Stimulated activated CD8-positive, alpha-beta memory T cell treated with anti-CD3 and anti-CD28 coated beads, Interleukin-2, amount 100 ng/mL, for 48 hours (primary cell): ENCODE measurements at places on chromosomes 4 and X.

GRCh38 chr4:110347805-110348204 lies 128.2 kb upstream of the ENPEP start:
- no peak for DNase-seq

DNA sequence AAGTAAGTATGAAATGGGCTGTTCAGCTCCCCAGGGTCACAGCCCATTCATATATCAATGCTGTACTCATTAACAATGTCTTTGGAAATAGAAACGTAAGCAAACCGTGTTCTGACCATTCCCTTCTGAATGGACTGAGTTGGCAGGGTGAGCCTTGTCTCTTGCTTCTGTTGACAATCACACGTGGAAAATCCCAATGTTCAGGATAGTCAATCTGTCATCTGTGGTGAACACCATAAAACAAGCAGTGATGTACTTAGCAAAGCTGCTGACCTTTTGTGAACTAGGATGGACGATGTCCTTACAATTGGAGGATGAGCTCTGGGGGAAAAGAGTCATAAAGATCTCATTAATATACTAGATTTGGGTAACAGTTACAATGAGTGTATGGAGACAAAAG lies 109.6 kb upstream of the PAQR3 start:
- DNase-seq, result no peak

DNA sequence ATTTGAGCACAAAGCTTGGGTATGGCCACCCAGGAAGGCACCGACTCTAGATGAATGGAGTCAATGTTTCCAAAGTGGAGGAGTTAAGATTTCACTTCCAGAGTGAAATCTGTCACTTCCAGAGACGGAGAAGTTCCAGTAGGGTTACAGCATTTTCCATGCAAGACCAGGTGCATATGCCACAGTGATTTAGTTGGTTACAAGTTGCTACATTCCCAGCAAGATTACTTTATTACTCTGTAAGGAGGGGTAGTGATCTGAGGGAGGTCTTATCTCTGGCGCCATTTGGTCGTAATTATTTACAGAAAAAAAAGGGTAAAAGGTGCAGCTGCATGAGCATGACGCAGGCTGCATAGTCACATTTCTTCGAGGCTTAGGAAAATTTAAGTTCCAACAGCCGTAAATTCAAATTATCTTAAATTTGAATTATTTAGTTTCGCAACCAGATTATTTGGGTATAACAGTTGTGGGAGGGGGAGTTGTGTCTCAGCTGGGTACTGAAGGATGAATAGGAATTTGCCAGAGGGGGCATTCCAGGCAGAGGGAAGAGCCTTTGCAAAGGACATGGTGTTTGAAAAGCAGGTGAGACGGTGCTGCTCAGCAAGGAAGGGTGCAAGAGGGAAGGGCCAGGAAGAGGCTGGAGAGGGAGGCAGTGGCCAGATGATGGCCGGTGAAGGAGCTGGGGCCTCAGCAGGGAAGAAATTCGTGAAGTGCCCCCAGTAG lies 17.4 kb upstream of the AFAP1 start:
- no peak for DNase-seq

- no peak for DNase-seq
Measured at GRCh38 chrX:134764202-134764785, 106.0 kb upstream of the PLAC1 start.

- DNase-seq, result no peak
Measured at GRCh38 chr4:53507058-53507457, 84.2 kb downstream of the LNX1 start.

DNA sequence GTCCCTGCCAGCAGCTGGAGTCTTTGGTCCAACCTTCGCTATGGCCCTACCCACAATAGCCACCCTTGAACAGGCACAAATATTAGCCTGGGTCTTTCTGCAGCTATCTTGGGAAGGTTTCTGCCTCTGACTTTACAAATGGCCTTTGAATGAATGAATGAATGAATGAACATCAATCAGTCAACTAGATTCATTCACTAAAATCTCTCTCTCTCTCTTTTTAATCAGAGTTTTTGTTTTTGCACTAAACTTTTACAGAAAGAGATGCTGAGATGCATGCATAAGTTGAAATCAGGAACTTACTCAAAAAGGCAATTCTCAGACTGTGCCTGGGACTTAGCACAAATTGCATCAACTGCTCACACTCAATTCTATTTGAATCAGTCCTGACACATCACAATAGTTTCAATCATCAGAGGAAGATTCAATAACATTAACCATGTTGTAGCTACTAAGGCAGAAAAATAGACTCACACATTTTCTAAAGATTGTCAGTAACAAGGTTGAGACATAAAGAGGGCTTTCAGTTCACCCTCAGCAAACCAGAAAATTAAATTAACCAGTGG lies 55.0 kb downstream of the ANXA3 start:
- no peak for DNase-seq

GRCh38 chr4:77917075-77917474 lies 54.4 kb downstream of the MRPL1 start:
- DNase-seq, result no peak

GRCh38 chr4:130336585-130337217 lies 1240.7 kb downstream of the C4orf33 start:
- no peak for DNase-seq

DNA sequence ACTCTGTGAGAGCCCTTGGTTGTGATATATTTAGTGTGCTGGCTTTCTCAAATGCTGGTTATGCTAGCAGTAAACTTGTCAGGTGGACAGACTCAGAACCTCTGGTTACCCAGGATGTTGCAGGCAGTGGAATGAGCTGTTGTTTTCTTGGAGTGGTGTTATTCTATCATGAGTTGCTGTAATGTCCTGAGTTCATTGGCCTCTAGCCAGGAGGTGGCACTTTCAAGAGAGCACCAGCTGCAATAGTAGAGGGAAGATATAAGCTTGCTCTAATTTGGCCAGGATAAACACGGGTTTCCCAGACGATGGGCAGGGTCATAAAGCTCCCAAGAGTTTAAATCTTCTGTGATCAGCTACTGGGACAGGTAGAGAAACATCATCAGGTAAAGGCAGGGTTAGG lies 95.0 kb upstream of the UBQLN2 start:
- no peak for DNase-seq

GRCh38 chrX:39983715-39984114 lies 114.0 kb downstream of the BCOR start:
- no peak for DNase-seq

GRCh38 chr4:168411318-168412150 lies 68.8 kb downstream of the DDX60L start:
- DNase-seq, result no peak

DNA sequence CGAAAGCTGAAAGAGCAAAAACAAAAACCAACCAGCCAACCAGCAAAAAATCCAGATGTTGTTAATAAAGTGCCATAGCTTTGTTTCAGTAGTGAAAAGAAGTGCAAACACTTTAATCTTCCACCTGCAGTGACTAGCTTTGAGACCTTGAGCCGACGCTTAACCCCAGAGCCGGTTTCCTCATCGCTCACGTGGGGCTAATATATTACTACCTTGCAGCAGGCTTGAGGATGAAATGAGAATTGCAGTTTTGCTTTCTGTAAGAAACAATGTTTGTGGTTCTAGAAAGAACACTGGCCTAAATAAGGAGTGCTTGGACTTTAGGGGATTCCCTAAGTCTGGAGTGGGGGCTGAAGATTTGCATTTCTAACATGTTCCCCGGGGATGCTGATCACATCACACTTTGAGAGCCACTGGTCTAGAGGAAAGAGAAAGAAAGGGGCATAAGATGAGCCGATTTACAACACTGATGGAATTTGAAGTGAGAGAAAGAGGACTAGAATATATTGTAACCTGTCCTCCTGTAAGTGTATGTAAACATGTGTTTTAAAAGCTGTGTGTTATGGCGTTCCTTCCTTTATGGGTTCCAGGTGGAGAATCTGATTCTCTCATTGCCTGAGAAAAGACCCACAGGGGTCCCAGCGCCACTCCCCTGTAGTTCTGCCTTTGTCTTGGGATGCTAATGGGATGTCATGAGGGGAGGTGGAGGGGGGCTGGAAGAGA lies 1.4 kb downstream of the FGF2 start:
- DNase-seq, result no peak

DNA sequence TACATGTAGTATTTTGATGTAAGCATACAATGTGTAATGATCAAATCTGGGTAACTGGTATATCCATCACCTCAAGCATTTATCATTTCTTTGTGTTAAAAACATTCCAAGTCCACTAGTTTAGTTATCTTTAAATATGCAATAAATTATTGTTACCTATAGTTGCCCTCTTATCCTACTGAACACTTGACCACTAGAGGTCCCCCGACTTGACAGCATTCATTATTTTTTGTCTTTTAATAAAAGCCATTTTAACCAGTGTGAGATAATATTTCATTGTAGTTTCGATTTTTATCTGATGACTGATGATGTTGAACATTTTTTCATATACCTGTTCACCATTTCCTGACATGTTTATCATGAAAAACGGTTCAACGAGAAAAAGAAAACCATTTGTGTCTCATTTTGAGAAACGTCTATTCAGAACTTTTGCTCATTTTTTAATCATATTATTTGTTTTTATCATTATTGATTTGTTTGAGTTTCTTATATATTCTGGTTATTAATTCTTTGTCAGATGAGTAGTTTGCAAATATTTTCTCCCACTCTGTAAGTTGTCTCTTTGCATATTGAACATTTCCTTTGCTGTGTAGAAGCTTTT lies 199.0 kb upstream of the CXXC4 start:
- no peak for DNase-seq

- no peak for DNase-seq
Measured at GRCh38 chr4:68576272-68577125, at the start of gene UGT2B17. TSS of gene UGT2B17 (minus strand) at chr4:68576322. CDS start at chr4:68568484, 7,838 bp downstream.

DNA sequence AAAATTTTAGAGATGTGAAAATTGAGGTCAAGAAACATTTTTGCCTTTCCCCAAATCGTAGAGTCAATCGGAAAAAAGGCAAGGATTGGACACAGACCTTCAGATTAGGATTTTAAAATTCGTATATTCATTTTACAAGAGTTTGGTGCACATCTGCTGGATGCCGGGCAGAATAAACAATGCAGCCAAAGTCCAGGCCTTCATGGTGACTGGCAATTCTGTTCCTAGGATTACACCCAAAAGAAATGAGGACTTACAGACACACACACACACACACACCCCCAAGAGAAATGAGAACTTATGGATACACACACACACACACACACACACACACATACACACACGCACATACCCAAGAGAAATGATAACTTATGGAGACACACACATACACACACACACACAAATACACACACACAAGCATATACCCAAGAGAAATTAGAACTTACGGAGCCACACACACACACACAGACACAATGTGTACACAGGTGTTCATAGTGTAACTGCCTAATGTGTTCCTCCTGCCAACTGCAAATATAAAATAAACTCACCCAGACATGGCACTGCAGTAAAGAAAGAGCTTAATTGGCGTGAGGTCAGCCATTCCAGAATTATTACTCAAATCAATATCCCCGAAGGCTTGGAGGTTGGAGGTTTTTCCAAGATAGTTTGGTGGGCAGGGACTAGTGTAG lies 165.7 kb upstream of the STS start:
- no peak for DNase-seq

- no peak for DNase-seq
Measured at GRCh38 chr4:143199503-143199902, 14.8 kb downstream of the USP38 start.

GRCh38 chrX:16882169-16882568 lies 12.0 kb upstream of the RBBP7 start:
- DNase-seq, result no peak

DNA sequence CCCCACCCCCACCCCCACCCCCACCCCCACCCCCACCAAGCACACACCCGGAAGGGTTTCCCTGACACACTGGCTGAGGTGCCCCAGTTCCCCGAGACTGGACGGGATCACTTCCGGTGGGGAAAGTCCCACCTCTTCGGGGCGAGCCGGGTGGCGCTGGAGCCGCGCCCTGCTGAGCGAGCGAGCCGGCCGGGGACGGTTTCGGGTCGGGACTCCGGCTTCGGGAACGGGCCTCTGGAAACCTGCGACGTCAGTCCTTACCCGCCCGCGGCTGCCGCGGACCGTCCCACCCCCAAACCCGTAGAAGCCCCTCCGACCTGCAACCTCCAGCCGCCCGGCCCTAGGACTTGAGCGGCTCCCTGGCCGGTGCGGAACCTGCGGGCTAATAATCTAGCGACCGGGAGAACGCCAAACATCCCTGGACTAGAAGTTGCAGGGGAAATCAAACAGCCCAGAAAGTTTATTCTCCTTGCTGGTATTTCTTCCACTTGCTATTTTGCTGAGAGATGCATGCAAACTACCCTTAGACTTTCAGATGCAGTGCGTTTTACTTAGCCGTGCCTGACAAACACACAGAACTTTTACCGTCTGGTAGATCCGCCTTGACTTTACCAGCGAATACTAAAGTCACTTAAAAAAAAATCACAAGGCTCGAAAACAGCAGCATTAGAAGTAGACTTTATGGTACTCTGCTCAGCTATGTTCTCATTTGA lies 991 bp downstream of the RAP2C start:
- peak; percentile 63 for DNase-seq

DNA sequence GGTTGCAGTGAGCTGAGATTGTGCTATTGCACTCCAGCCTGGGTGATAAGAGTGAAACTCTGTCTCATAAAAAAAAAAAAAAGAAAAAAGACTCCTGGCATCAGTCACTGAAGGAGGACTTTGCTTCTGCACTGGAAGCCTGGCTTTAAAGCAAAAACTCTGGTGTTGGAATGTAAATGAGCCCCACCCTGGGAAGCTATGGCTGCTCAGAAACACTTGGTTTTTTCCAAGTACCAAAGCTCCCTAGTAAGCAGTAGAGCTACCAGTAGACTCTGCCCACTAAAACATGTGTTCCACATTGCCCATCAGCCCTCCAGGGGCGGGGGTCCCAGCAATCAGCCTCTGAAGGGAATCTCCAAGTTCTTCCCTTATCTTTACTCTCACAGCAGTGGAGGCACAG lies 154.4 kb downstream of the SHROOM3 start:
- DNase-seq, result no peak

DNA sequence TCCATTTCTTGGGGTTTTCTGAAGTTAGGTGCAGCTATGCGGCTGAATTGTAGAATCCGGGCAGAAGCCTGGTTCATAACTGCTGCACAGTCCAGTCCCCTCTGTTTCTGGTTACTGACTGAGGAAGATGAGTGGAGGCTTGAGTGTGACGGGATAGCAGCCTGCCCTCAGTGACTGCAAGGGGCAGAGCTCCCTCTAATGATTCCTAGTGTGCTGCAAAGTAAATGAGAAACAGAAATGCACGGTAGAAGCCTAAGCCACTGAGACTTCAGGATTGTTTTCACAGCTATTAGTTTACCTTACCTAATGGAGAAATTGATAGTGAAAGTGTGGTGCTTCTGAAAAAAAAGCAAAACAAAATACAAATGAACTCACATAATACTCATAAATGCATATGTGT lies 189.2 kb downstream of the GPM6A start:
- no peak for DNase-seq

- DNase-seq, result no peak
Measured at GRCh38 chr4:96543346-96543745, 703.5 kb downstream of the PDHA2 start.

GRCh38 chr4:65635051-65635821 lies 35.1 kb downstream of the EPHA5 start:
- no peak for DNase-seq
